ENCODE measurements at places on chromosomes 1 and 21.

DNA sequence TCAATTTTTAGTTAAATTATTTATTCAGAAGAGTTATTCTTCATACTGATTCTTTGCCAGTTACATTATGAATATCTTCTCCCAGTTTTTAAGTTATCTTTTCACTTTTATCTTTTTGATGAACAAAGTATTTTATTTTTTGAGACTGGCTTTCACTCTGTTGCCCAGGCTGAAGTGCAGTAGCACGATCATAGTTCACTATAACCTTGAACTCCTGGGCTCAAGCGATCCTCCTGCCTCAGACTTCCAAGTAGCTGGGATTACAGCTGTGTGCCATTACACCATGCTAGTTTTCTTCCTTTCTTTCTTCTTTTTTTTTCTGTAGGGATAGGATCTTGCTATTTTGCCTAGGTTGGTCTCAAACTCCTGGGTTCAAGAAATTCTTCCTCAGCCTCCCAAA lies 3.5 kb downstream of the GORAB start:
- no peak for DNase-seq

DNA sequence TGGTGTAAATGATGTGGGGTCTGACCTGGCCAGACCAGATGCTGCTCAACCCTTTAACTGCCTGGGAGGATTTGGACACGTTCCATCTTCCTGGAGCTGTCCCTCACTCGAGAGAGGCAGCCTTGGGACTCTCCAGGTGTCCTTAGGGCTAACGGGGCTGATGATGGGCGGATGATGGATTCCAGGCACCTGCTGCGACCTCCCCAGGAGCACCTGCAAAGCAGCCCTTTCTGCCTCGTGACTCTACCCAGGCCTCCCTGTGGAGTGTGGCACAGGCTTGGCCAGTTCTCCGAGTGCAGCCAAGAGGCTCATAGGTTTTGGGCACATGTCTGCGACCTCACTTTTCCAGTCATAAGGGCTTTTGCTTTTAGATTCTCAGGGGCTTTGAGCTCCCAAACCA lies 12.3 kb upstream of the TRIM17 start:
- DNase-seq = no peak

DNA sequence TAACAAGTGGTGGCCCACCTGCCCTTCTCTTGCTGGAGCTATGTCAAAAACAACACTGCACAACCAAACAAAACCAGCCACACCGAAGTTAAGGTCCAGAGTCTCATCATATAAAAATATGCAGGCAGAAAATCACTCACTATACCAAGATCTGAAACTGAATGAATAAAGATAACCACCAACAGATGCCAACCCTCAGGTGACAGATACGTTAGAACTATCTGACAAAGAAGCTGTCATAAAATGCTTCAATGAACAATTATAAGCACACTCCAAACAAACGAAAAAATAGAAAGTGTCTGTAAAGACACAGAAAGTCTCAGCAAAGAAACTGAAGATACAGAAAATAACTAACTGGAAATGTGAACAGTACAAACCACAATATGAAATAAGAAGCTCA lies 14.0 kb downstream of the ZNF496 start:
- DNase-seq = no peak

DNA sequence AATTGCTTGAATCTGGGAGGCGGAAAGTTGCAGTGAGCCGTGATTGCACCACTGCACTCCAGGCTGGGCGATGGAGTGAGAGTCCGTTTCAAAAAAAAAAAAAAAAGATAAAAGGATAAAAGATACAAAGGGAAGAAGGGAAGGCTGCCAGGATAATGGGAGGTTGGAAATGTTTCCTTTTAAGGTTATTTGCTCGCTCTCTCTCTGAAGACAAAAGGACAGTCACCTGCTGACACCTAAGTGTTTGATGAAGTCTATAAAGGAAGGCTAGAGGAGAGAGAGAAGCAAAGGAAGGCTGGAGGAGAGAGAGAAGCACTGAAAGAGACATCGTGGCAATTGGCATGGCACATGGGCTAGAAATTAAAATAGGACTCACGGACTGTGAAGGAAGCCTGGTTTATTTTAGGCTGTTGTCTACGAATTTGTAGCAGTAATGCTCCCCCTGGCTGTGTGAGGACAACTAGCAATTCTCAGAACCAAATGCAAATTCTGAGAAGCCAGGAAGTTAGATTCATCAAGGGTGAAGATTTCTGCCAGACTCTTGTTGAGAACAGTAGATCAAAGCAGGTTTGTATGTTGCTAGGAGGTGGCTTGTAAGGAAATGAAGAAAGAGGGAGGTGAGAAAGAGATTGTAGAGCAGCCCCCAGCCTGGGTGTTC lies 154.2 kb downstream of the ZP4 start:
- peak; percentile 7 for DNase-seq

DNA sequence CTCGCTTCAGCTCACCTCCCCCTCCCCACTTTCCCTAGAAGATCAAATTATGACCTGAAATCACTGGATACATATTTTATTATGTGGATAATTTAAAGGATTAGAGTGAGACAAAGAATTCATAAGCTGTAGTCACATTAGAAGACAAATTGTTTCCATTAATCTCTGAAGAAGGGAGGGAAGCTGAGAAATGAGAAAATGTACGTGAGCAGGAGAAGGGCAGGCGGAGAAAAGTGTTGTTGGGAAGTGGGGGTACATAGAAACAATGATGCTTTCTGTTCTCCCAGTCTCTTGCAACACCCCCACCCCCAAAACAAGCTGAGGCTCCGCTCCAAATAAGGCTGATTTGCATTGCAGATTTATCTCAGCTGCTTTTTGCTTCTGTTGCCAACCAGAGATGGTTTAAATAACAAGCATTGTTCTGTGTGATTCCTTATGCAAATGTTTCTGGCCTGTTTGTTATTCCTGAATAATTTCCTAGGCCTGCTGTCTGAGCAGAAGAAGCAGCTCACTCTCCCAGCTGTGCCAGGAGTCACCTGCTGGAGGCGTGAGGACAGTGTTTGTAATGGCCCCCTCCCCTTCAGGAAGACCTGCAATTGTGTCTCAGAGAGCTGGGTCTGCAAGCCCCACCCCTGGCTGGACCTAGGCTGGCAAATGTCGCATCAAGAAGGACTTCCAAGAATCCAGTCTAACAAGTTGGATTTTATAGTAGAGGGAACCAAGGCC lies 121.8 kb upstream of the TNR start:
- DNase-seq = no peak

DNA sequence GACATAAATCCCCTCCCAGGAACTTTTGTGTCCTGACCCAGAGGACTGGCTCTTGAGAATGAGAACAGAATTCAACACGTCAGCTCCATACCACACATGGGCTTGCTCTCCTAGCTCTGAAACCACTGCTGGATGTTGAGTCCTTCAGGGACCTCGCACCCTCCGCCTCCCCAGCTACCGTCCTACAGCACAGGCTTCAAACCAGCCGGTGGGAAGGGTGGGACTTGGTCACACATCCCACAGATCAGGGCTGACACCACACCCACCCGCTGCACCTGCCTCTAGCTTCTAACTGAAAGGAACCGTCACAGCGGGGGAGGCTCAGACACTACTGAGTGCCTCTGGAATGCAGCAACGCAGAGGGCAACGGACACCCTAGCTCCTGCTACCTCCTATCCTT lies 24.0 kb downstream of the MRAP start:
- no peak for DNase-seq

DNA sequence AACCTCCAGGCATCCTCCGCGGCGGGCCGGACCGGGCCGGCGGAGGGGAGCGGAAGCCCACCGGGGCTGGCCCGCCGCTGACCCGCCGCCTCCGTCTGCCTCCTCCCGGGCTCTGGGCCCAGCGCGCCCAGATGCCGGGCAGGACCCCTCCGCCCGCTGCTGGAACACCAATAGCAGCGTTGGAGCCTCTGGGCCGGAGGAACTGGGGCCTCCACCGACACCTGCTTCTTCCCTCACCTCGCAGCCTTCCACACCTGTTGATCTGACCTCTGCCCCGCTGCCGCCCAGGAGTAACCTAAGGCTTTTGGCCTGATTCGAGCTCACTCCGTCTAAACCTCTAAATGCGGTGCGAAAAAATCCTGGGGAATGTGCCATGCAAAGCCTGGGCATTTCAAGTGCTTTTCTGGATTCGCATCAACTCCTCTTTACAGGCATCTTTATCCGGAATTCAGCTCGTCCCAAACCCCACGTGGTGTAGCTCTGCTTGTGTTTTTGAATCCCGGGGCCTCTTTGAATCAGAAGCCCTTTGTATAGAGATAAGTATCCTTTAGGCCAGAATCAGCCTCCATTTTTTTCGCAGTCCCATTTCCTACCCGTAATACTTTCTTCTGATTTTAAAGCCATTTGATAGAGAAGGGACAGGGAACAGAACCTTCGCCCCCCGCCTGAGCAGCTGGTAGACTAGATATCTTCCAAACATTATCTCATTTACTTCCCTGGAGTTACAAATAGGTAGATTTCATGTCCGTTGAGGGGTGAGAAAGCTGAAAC lies 680 bp upstream of the CNN3 start:
- DNase-seq = peak; percentile 72

DNA sequence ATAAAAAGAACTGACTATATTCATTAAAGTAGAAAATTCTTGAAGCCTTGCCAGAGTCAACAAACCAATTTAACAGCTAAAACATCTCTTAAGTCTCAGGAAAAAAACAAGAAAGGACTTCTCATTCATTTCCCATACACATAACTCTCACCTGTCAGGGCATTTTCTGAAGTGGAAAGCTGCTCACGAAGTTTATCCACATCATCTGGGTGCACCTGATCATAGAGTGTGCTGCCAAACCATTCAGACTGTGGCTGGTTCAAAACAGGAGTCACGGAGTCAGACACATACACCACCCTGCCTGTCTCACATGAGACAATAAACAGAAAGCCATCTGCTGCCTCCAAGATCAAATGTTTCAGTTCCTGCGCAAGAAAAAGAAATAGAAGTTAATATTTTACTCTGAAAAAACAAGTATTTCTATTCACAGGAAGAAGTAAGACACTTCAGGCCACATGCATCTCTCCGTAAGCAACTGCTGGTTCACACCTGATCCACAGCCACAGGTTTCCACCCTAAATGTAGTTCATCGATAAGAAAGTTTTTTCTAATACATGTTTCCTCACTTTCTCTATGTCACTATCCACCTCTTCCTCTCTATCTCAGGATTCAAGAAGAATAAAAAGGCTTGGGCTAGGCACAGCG lies 28.2 kb upstream of the CTSK start:
- no peak for DNase-seq

DNA sequence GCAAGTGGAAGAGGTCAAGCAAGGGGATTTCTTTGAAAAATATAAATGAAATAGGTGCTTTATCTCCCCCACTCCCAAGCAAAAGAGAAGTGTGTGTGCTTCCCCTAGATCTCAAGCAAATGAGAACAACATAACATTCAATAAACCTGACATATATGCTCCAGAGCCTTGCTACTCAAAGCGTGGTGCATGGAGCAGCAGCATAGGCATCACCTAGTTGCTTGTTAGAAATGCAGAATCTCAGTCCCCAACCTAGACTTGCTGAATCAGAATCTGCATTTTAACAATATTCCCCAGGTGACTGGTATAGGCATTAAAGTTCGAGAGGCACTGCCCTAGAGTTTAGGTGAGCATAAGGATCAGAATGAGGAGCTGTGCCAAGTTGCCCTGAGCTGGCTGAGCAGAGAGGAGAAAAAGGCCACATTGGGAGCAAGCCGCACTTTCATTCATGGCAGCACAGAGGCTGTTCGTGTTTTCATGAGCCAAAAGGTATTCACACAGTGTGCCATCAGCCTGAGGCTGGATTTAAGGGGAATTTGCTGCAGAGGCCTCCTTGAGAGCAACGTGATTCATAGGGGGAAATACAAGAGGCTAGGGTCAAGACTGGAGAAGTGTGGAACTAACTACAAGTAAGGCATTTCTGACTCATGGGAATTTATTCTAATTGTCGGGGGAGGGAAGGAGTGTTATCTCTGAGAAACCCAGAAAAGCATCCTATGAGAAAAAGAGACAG lies 14.3 kb upstream of the LPAR3 start:
- peak; percentile 79 for DNase-seq

GRCh38 chr1:170261669-170262068 lies 115.9 kb downstream of the NTMT2 start:
- no peak for DNase-seq

Data from Daoy (cell line).